ENCODE measurements at places on chromosomes 5 and 9.

GRCh38 chr5:140600096-140600495, 32.9 kb downstream of the CD14 start:
- DNase-seq = no peak

- no peak for DNase-seq
Measured at GRCh38 chr5:86929123-86929766, 311.5 kb downstream of the COX7C start.

DNA sequence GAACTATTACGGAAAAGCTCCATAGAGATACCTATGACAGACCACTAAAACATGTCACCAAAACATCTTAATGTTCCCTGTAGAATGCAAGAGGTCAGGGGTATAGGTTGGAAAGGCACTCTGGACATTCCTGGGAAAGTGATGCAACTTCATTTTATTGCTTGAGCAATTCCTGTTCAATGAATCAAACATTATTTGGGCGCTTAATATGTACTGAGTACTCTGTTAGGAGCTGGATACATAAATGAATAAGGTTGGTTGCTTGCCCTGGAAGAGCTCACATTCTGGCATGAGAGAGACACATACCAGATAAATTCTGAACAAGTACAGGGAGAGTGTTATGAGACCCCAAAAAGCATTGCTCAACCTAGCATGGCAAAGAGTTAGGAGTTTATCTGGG, 408.9 kb upstream of the DMAC1 start:
- DNase-seq = no peak

DNA sequence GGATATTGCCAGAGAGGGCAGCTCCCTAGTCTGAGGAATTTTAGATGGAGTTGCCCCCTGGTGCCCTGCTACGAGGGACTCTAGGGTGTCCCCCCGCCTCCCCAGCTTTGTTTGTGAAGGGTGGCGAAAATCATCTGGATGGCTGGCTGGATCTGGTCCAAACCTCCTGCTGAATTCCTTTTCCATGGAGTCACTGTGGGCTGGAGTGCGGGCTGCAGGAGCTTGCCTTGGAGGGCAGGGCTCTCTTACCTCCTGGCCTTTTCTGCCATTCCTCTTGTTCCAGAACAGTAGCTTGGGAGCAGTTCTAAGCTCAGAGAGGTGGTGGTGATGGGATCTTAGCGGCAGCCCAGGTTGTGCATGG, 2.1 kb downstream of the SYNPO start:
- no peak for DNase-seq

- no peak for DNase-seq
Measured at GRCh38 chr9:116842658-116843057, 155.6 kb downstream of the TRIM32 start.

DNA sequence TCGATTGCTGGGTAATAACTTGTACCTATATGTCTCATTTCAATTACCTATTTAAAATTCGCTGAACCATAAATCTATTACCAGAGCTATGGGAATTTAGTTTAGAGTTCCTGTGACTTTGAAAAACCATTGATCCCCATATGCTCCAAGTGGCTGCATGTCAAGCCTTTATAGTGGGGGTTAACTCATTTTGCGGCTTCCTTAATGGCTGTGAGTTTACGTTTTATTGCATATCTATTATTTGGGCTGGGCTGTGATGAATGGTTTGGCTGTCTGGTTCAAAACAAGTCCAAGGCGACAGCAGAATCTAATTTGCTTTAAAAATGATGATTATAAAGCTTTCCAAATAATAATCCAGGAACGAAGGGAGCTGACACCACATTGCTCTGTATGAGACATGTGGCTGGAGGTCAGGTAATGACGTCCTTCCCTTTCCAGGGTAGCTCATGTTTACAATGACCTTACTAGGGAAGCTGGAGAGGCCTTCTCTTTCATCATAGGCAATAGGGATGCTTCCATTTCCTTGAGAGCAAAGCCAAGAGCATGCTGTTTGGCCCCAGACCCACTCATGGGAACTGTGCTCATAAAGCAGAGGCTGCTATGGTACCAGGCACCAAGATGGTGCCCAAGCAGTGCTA, 258.3 kb downstream of the HSPA4 start:
- no peak for DNase-seq

DNA sequence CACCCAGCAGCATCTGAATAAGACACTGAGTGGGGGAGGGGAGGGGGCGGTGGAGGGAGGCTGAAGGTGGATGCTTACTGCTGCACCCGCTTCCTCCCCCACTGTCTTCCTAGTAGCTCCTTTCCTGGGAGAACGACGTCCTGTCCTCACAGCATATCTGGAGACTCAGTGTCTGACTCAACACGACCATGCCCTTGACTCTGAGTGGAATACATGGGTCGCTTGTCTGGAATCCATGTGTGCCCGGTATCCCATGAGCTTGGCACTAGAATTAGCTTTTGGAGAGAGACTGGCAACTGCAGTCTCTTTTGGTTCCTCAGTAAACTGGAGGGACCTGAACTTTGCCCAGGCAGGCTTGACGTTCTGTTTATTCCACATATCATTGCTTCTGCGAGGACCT, 125.4 kb upstream of the FAM120A start:
- no peak for DNase-seq

DNA sequence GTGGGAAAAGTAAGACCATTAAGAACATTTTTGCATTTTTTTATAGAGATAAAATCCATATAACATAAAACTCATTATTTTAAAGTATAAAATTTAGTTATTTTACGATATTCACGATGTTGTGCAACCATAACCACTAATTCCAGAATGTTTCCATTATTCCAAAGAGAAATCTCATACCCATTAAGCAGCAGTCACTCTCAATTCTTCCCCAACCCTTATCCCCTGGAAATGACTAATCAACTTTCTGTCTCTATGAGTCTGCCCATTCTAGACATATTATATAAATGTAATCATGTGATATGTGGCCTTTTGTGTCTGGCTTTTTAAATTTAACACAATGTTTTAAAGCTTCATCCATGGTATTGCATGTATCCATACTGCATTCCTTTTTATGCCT, 115.6 kb upstream of the ADAMTSL1 start:
- DNase-seq = no peak

DNA sequence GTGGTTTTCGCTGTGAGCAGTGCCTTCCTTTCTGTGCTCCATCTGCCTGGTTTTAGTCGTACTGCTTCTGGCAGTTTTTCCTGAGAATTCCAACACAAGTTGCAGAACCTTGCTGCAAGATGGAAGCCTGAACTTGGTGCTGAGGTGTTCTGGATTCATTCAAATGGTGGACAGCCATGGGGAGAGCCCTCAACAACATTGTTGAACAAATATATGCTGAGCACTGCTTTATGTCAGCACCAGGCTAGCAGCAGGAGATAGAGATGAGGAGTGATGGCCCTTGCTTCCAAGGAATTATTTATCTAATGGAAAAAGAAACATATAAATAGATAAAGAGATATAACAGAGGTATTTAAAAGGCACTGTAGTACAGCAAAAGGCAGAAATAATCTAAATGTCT, 7.3 kb upstream of the RPS6 start:
- no peak for DNase-seq

DNA sequence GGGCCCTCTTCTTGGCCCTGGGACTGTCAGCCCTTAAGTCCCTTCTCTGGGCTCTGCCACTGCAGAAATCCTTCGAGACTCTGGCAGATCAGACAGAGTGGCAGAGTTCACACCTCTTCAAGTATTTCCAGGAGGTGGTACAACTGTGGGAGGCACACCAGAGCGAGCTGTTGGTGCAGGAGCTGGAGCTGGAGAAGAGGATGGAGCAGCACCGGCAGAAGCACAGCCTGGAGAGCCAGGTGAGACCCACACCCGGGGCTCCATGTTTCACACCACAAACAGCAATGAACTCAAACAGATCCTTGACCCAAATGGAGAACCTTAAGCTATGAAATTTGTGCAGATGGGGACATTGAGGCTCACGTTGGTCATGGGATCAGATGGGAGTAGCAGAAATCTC, 17.5 kb downstream of the CCDC180 start:
- no peak for DNase-seq

DNA sequence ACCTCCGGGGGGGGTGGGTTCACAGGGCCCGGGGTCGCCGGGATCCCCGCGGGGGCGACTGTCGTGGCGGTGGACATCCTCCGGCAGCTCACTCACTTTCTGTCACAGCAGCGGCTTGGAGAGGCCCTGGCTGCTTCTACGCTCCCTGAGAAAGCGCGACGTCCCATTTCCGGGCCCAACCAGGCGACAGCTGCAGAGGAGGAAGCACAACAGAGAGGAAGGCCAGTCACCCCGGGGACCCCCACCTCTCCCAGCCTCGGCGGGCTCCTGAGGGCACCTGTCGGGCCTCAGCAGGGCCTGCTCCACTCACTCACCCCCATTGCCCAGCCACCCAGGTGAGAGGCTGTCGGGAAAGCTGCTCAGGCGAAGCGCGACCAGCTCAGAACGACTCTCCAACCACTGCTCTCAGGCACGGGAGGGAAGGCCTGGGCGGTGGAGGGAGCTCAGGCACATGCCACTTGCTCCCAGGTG, 14.4 kb downstream of the BRD3 start:
- no peak for DNase-seq

DNA sequence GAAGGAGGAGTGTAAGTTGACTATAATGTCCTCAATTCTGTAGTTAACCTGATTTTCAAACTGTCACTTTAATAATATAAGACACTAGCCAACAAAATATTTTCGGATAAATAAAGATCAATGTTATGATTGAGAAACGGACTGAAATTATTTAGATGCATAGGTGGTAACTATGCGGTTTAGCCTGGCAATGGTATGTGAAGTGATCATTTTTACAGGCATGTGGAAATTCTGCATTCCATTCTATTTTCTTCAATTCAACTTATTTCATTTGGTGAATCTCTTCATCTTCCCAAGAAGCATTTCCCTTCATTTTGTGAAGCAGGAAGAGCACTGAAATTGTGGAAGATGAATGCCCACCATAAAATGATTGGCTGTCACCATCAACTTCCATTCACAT, 1457.5 kb upstream of the CDH9 start:
- DNase-seq = no peak

- DNase-seq = no peak
Measured at GRCh38 chr5:21649969-21650368, 1203.2 kb downstream of the CDH12 start.

DNA sequence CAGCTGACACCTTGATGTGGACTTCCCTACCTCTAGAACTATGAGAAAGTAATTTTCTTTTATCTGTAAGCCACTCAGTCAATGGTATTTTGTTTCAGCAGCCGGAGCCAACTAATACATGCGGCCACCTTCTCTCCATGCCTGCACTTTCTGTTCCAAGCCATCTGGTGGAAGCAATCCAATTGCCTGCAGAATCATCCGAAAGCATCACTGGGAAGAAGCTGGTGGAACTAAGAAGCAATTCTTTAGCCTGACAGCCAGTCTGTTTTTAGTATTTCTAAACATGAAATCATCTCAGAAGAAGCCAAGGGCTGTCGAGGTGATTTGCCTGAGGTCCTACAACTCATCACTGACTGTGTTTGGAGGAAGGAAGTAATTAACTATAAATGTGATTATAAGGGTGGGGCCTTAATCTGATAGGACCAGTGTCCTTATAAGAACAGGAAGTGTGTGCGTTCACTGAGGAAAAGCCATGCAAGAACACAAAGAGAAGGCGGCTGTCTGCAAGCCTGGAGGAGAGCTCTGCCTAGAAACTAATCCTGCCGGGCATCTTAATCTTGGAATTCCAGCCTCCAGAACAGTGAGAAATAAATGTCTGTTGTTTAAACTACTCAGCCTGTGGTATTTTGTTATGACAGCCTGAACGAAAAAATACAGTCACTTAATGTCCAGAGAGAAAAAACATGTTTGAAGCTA, 49.1 kb downstream of the NXNL2 start:
- DNase-seq = peak; percentile 45

GRCh38 chr5:77133061-77133758, 46.1 kb upstream of the ZBED3 start:
- DNase-seq = no peak

DNA sequence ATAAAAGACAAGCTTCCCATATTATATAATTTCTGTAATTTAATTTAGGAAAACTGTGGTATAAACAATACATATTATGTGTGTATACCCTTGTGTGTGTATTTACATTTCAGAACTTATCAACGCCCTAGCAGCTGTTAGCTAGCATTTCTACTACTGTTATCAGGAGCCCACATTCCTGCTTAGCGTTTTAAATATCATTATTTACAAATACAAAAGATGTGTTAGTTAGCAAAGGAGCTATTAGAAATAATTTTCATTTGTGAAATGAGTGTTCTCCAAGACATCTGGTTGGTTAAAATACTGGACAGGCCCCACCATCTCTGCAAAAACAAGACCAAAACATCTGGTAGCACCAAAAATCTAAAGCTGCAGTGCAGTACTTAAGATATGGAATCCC, 48.0 kb downstream of the EPB41L4A start:
- DNase-seq = no peak

DNA sequence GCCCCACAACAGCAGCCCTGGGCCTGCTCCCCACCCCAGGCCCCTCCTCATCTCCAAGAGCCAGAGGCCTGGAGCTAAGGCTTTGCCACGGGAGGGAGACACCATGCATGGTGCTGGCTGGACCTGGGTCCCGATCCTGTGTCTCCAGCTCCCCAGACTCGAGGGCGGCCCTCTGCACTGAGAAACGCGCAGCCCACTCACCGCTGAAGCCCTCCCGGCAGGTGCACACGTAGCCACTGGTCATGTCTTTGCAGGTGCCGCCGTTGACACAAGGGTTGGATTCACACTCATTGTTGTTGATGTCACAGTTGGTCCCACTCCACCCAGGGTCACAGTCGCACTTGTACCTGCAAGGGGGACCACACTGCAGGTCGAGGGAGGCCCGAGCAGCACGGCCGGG, 30.4 kb upstream of the SEC16A start:
- DNase-seq = no peak

GRCh38 chr9:126504977-126505455, 108.7 kb upstream of the LMX1B start:
- DNase-seq = no peak

DNA sequence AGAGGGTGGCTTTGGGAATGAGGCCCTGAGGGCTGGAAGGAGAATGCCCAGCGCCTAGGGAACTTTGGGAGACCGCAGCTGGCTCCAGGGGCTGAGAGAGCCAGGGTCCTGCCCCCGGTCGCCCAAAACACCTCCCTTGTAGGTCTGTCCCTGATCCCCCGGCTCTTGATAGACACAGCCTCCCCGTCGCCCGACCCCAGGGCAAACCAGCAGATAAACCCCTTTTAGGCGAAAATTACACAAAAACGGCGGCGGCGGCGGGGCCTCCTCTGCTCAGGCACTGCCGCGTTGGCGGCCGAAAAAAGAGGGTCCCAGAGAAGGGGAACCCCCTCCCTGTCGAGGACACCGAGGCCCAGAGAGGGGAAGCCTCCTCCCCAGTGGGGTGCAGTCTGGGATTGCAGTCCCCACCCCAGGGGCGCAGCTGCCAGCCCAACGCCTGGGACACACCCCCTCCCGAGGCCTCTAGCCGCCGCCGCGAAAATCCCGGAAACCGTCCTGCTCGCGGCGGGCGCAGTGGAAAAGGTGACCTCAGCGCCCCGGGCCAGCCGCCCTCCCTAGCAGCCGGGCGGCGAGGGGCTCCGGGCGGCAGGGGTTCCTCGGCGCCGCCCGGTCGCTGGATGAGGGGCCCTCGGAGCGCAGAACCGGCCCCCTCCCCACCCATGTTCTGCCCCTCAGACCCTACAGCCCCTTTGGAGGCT, 3.1 kb upstream of the BARX1 start:
- DNase-seq = no peak

- no peak for DNase-seq
Measured at GRCh38 chr5:164020116-164020515, 514.7 kb downstream of the MAT2B start.

- no peak for DNase-seq
Measured at GRCh38 chr5:31853398-31854135, 214.6 kb downstream of the PDZD2 start.

- no peak for DNase-seq
Measured at GRCh38 chr5:177601577-177602457, 1.9 kb downstream of the B4GALT7 start.

Measured in common myeloid progenitor, CD34-positive (primary cell).